ENCODE measurements at places on chromosomes 11 and 22. TPM values are rescaled to one million over a fixed set of nuclear protein-coding genes. Genes with fewer than 3 reads are reported as not detected.

The ACER3 gene
- 19.4 TPM for total RNA-seq

The DGCR6 gene
- 0.55 TPM for total RNA-seq

The OR51B2 gene
- total RNA-seq: not detected

The ART5 gene
- 0.33 TPM for total RNA-seq

The TRIM6 gene
- total RNA-seq: 14.1 TPM

The BMAL1 gene
- total RNA-seq: 14.5 TPM

The BDNF gene
- total RNA-seq: 11.4 TPM

The RAG1 gene
- 0.10 TPM for total RNA-seq

The VWA5A gene
- 0.37 TPM for total RNA-seq
